ENCODE measurements at places on chromosomes 3 and 15.

DNA sequence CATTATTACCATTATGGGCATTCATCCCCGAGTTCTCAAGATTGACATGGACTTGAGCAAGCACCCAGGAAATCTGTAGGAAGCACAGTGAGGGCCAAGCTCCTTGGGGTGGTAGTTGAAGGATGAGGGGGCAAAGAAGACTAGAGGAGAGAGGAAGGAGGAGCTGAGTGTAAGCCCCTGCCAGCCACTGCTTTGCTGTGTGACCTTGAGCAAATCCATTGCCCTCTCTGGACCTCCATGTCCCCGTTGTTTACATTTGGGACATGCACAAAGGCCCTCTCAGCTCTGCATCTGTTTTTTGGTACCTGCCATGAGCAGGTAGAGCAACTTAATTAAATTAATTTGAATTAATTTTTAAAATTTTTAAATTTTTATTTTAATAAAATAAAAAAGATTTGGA, 33.5 kb upstream of the SLC6A6 start:
- DNase-seq, result no peak

DNA sequence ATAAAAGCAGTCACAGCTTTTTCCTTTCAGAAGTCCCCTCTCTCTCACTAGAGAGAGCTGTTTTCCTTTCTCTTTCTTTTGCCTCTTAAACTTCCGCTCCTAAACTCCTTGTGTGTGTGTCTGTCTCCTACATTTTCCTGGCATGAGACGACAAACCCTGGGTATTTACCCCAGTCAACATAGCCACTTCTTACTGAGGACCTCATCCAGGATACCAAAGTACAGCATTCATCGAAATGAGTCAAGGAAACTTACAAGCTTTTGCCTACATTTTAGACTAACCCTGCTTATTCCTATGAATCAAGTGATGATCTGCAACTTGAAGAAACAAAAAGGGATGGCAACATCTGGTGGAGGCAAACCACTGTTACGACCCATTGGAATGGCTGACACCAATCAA, 16.7 kb downstream of the PATL2 start:
- no peak for DNase-seq

- DNase-seq, result no peak
These were observed 692.9 kb downstream of the GBE1 start for GRCh38 chr3:81068546-81068945.

DNA sequence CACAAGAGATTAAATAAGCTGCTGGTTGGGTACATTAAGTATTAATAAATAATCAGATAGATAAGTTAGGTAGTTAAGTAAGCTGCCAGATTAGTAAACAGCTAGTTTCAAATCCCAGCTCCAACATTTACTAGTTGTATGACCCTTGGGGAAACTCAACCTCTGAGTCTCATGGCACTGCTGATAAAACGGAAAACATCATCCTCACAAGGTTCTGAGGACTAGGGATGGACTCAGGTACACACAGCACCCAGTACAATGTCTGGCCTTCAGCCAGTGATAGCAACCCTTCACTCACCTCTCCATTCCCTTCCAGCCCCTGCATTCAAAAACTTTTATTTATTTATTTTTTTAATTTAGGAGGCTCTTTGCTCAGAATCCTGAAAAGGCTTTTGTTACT, 32.3 kb downstream of the B3GNT5 start:
- no peak for DNase-seq

DNA sequence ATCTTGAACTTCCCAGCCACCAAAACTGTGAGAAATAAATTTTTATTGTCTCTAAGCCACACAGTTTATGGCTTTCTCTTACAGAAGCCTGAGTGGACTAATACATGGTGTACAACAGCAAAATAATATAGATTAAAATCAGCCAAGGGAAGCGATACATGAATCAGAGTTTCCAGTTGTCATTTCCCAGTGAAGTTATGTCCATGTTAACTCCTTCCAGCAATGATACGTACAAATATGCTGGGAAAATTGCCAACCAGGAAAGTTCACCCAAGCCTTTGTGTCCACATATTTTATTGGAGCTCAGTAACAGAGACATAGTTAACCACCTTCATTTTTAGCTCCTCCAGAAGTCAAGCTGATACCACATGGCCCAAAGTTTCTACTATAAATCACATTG, 280.9 kb upstream of the KCNMB2 start:
- DNase-seq, result no peak

DNA sequence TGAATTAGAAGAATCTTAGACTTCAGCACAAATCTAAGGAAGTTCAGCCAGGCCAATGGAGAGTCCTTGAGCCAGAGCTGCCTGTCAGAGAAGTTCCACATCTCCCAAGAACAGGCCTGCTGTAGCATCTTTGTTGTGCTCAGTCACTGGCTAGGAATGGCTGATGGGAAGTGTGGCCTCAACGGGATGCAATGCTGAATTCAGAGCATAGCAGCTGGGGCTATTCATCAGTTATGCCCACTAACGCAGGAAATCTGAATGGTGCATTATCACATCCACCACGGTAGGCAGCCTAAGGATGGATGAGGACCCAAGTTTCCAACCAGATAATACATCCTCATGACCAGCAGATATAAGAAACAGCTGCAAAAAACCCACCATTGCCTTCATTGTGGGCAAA, 3.2 kb upstream of the EIF1B start:
- DNase-seq, result no peak

DNA sequence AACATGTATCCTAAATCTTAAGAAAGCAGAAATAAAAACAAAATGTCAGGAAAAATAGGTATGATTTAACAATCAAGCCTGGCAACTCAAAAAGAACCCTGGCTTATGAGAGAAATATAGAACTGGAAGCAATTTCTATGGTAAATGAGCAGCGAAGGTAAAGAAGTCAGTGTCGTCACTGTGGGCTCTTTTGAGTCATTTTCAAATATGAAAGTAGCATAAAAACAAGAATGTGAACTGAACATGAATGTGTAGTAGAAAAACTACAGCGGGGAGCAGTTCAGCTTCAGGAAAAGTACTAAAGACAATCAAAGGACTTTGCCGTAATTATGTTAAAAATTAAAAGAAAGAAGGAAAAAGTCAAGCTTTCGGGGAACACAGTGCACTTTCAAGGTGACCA, 17.5 kb downstream of the LSG1 start:
- no peak for DNase-seq

DNA sequence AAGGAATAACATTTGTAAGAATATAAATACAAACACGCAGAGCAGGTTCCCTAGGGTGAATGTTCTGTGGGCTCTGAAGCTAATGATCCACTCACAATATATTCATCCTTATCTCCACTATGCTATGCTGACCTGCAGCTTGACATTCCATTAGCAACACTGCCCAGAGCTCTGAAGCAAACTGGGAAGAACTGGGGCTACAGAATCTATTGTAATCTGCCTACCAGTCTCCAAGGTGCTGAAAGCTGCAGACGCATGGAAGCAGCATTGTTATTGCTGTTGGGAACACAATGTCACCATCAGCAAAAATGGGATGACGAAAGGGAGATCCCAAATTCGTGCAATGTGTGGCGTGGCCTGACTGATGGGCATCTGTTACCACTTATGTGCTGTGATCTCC, 316.7 kb upstream of the RORA start:
- DNase-seq, result no peak

- no peak for DNase-seq
These were observed 10.2 kb downstream of the MITF start for GRCh38 chr3:69749461-69749860.

DNA sequence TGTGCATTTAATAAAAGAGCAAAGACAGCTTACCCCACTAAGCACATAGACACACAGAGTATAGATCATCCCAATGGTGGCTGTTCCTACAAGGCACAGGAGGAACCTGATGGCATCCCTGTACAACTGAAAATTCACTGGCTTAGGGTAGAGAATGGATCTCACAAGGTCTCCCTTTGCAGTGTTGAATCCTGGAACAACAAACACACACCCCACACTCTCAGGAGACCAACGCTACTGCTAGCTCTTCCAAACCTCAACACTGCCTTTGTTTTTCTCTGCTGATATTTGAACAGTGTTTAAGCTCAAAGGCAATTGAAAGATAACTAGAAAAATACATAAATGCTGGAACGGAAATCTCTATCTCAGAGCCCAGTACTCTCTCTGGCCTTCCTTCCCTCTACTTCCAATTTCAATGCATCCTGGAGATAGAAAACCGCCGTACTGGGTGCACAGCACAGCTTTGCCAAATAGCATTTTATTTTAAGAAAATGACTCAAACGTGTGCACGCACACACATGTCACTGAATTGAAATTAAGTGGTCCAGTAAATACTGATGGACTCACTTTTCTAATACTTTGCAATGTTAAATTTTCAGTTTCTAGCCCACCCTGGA, 87.5 kb upstream of the ATP13A5 start:
- no peak for DNase-seq
